ENCODE measurements at places on chromosomes 5 and 9.

GRCh38 chr9:34464571-34464970 lies 6.0 kb downstream of the DNAI1 start:
- DNase-seq: no peak

- DNase-seq: no peak
Observed at GRCh38 chr9:132040246-132040645, 39.4 kb downstream of the MED27 start.

DNA sequence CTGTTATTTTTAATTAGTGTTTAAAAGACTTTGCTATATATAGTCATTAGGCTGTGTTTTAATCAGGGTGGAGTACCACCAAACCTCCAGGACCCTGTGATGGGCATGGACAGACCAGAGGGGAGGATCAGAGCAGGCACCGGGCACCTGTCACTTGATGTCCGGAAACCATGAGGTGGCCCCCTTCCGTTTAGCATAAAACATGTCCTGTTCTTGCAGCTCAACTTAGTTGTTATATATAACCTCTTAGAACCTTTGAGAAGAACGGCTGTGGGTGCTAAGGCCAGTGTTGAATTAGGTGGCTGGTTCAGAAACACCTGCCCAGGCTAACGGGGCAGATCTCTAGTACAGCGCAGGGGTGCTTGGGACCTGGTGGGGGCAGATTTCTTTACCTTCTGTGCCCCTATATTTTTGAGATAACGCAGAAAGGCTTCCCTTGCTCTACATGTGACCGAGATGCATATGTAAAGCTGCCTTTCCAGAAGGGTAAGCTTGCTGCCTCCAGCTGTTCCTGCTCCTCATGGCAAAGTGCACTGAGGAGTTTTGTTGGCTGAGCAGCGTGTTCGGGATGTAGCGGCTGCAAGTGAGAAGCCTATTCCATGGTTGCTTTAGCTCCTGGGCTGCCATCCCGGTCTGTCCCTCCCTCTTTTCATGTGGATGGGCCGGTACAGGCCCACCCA lies 255.5 kb downstream of the FANCC start:
- DNase-seq: no peak

DNA sequence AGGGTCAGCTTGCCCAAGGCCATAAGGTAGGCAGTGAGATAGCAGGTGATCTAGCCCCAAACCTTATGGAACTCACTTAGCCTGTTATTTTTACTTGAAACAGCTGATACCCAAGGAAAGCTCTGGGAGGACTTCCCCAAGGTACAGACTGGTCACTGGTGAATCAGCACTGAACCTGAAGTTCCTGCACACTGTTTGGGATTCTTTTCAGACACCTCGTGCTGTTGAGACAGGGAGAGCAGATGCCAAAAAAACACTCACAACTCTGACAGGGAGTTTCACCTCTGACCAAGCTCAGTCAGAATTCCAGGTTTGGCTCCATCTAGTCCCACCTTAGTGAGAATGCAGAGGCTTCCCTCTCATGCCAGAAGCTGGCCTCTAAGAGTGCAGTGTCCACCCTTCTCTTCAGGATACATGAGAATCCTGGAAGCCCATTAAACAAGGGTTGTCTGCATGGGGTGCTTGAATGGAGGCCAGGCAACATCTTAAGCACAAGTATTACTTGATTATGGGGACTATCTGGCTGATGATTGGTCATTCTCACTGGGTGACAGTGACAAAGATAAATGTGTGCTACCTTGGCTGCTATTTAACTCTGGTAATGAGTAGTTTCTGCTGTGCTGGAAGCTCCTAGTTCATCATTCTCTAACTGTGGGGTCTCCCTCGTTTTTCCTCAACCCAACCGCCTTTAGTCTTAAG lies 122.8 kb upstream of the SLIT3 start:
- DNase-seq: no peak

- DNase-seq: no peak
Observed at GRCh38 chr9:117777823-117778222, 73.6 kb downstream of the TLR4 start.

DNA sequence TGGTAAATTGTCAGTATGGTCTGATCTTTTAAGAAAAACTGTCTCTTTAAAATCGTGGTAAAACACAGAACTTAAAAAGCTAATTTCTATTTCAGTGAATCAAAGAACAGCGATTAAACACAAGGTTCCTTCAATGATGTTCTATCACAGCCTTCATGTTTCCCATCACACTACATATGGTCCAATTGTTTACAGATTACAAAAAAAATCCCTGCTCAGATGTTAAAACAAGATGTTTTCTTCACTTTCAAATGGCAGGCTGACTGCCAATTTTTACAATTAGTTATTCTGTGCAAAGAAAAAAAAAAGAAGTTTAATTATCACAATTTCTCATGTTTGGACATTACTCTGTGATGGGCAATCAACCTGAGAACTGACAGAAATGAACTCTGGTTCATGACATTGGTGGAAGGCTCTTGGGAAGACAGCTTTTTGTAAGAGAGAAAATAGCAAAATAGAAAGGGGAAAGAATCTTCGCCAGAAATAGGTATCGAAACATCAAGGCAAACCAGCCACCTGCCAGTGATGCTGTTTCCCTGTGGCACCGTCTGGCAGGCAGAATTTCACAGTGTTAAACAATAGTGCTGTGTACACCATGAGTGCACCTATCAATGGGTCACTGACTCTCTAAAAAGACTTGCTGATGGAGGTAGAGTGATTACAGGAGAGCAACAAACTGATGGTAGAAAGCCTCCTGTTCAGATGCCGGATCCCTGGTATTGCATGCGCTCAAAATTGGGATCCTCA lies 1020.0 kb upstream of the ARRDC3 start:
- DNase-seq: no peak

DNA sequence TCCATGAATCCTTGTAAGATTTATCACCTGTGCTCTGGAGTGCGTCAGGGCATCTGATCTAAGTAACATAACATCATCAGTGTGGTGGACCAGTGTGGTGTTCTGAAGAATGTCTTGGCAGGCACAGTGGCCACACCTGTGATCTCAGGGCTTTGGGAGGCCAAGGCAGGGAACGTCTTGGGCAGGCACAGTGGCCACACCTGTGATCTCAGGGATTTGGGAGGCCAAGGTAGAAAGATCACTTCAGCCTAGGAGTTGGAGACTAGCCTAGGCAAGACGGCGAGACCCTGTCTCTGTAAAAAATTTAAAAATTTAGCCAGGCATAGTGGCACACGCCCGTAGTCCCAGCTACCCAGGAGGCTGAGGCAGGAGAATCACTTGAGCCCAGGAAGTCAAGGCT lies 185.5 kb downstream of the CACNA1B start:
- no peak for DNase-seq

DNA sequence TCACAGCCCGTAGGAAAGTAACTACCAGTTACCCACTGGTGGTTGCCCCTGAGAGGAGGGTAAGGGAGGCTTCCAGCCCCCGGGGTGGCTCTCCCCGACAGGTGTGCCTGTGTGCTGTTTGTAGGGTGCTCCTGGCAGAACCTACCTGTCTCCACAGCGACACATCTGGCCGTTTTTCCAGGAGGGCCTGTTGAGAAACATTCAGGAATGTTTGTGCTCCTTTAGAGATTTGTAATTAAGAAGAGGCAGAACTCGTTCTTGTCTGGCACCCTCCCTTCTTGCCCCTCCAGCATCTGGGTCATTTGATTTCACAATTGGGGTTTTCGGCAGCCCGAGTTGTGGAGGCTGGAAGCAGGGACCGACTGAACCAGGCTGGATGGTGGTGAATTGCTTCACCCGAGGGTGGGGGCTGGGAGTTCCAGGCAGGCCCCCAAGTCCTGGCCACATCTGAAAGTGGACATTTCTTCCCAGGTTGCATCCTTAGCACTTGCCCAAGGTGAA lies 74.2 kb downstream of the WWC1 start:
- no peak for DNase-seq

DNA sequence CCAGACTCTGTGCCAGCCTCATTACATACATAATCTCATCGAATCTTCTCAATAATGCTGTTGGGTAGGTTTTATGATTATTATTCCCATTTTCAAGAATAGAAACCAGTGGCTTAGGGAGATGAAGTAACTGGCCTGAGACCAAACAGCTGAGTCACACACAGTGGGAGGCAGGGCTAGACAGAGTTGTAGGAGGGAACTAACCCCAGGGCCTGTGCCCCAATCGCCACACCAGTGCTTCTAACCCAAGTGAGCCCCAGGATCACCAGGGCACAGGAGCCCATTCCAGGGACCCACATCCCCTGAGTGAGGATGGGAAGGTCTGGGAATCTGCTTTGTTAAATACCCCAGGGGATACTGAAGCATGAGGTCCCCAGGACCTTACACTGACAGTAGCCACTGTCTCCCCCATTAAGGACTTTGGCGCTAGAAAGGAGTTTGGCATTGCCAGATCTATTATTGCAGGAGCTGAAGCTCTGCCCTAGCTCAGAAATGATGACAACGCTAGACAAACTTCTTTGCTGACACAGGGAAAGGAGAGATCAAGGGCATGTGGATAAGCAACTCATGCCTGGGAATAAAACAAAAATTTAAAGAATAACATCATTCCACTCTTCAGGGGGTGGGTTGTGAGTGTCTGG lies 63.8 kb upstream of the PPARGC1B start:
- DNase-seq: no peak

GRCh38 chr5:15105799-15106393 lies 234.3 kb upstream of the ANKH start:
- no peak for DNase-seq

DNA sequence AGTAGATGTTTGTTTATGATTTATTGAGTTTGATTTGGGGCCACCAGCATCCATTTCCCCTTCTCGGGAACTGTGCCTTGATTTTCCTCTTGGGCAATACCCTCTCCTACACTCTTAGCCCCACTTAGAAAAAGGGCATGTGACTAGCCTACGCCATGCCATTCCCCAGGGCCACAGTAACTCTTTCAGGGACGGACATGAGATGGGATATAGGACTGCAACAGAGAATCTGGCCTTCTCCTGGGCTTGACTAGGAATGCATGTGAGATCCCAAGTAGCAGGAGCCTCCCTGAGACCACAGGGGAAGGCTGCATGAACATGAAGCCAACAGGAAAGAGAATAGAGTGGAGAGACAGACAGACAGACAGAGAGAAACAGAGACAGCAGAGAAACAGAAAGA lies 30.7 kb upstream of the SPARC start:
- no peak for DNase-seq

DNA sequence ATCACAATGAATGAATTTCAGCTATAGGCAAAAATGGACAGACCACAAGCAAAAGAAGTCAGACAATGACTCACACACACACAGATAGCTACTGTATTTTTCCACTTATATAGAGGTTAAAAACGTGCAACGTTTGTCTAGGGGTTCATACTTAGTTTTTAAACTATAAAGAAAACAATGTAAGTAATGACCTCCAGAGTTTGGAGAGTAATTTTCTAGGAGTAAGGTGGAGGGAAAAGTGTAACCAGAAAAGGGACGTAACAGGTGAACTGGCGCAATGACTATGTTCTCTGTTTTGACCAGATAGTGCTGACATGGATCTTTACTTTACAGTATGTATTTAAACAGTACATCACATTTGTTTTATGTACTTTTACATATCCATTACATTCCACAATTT lies 51.1 kb downstream of the FNIP1 start:
- no peak for DNase-seq

DNA sequence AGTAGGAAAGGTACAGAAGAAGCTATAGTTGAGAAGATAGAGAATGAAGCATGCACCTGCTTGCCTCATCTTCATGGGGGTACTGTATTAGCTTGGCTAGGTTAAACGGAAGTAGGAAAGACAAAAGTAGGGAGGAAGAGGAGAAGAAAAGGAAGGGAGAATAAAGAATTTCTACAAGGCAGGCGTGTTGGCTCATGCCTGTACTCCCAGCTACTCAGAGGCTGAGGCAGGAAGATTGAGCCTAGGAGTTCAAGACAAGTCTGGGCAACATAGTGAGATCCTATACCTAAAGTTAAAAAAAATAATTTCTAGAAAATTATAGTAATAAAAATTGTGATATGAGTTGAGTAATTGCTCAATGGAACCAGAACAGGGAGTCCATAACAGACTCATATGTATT lies 61.9 kb downstream of the APTX start:
- no peak for DNase-seq

DNA sequence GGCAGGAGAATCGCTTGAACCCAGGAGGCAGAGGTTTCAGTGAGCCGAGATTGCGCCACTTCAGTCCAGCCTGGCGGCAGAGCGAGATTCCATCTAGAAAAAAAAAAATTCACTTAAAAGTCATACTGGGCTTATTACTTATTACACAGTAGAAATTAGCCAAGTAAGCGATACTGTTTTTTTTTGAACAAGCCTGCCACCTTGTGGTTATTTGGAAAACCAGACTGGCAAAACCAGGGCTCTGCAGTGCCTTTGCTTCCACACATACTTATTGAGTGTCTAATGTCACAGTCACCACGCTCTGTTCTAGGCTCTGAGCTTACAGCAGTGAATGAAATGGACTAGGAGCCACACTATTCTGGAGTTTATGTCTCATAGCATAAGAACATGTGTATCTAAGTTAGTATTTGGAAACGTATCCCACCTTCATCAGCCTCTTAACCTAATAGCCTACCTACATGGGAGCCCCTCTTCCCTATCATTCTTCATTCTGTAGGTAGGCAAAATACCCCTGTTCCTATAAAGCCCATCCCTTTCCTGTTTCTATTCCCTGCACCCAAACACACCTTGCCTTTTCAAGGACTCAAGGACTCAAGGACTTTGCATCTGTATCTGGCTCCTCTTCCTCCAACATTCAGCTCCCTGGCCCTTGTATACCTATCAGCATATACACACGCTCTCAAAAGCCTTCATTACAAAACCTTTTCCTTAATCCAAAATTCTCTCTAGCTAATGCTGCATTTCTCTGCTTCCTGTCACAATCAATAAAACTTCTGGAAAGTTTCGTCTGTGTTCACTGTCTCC lies 13.9 kb upstream of the BASP1 start:
- DNase-seq: no peak

DNA sequence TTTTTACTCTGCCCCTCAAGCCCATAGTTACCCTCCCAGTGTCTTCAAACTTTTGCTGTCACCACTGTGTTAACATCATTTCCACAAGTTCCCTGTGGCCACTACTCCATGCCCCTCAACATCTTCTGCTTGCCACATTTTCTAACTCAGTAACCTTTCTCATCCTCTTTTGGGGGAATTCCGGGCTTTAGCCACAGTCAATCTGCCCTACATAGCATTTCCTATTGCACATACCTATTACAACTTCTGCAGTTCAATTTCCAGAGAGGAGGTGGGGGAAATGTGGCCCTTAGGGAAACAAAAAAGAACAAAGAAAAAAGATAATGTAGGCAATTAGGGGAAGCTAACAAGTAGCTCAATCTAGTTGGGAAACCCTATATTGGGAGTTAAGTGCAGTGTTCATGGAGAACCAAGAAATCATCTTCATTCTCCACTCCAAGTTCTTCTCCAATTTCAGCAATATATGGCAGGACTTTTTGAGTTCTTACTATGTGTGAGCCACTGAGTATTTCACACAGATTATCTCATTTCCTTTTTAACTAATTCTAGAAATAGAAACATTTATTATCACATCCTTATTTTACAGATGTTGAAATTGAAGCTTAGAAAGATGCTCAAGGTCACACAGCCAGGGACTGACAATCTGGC lies 40.2 kb upstream of the LPAR1 start:
- no peak for DNase-seq

- DNase-seq: no peak
Observed at GRCh38 chr5:73672132-73672531, 46.1 kb downstream of the ARHGEF28 start.

- DNase-seq: no peak
Observed at GRCh38 chr5:130992621-130993020, 172.4 kb downstream of the HINT1 start.
